ENCODE measurements at places on chromosomes 2 and 18. TPM values are rescaled to one million over a fixed set of nuclear protein-coding genes. Genes with fewer than 3 reads are reported as not detected.
A peak's percentile ranks its signal among the peaks of the same experiment; 100 is the strongest.

GRCh38 chr2:100776445-100776844 is 43.5 kb upstream of the NPAS2 start:
- DNase-seq: no peak

DNA sequence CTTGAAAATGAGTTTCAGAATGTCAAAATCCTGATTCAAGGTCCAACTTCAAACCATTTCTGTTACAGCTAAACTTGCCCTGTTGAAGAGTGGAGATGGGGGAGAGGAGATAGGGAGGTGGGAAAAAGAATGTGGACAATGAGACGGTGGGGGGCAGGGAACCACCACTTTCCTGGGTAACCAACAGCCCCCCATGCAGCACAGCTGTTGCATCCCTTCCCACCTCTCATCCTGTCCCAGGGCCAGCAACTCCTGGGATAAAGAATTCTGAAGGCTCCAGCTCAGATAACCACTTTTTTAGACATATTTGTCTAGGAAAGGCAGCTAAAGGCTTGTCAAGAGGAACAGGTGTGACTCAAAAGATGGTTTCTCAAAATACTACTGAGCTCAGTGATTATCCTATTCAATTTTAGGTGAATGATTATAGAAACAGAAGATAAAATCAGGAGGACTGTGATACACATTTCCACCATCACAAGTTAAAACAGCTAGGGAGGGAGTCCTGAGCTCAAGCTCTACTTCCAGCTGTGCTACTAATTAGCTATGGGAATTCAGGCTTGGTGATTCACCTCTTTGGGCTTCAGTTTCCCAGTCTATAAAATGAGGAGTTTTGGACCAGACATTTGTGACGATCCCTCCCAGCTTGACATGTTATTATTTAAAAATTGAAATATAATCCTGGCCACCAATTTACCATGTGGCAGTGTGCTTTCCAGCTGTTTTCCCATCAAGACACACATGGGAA is 36.3 kb downstream of the HDHD2 start:
- no peak for DNase-seq

DNA sequence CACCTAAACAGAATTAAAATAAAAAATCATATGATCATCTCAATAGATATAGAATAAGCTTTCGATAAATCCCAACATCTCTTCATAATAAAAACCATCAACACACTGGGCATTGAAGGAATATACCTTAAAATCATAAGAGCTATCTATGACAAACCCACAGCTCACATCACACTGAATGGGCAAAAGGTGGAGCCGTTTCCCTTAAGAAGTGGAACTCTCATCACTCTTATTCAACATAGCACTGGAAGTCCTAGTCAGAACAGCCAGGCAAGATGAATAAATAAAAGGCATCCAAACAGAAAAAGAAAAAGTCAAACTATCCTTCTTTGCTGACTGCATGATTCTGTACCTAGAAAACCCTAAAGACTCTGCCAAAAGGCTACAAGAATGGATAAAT is 510.3 kb downstream of the ZNF804A start:
- DNase-seq: no peak

GRCh38 chr2:109331896-109332848 is 203.2 kb downstream of the SH3RF3 start:
- DNase-seq: no peak

DNA sequence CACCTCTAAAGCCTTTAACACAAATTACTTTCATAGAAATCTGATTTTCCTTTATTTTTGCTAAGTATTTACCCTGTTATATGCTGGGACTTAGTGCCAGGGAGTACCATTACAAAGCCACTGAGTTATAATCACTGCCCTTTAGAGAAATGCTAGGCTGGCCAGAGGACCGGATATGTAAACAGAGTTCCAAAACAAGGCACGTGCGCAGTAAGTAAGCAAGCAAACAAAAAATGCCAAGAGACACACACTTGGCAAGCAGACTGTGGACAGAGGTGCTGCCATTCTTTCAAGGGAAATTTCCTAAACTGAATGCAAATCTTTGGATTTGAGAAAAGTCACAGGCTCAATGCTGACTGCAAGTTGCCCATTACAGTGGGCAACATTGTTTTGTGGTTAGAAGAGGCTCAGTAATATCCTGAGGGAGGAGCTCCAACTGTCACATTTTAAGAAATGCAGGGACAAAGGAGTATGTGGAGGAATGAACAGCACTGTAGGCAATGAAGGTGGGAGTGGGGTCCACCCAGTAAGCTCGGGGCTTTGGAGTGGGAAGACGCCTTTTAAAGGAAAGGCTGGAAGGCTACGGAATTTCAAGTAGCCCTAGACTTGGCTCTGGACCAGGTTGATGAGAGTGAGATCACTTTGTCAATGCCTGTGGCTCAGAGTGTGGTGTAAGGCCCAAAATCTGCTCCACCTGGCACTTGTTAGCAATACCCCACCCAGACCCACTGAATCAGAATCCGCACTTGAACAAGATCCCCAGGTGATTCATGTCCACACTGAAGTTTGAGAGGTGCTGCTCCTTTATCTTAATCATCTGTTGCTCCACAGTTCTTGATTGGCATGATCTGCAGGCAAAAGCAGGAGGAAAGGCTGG is 2.1 kb upstream of the PARD6G start:
- no peak for DNase-seq

DNA sequence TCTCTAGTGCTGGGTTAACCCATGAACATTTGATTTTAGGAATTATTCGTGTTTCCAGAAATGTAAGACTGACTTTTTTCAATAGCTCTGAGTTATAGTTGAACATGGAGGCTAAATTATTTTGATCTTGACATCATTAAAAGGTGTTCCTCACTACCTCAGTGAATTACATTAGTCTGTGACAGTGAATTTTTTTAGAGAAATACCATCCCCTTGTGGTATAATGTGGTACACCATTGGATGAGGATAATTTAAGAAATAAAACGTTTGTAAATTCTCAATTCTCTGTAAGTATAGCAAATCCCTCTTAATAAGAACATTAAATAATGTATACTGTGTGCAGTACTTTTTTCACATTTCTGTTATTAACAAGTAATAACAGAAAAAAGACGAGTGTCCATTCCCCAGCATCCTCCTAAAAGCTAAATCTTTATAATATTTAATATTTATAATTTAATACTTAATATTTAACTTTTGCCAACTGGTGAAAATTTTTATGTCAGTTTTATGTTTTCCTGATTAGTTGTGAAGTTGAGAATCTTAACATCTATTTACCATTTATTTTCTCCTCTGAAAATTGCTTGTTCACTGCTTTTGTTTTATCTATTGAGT is 70.3 kb upstream of the CWC22 start:
- DNase-seq: peak; percentile 13

DNA sequence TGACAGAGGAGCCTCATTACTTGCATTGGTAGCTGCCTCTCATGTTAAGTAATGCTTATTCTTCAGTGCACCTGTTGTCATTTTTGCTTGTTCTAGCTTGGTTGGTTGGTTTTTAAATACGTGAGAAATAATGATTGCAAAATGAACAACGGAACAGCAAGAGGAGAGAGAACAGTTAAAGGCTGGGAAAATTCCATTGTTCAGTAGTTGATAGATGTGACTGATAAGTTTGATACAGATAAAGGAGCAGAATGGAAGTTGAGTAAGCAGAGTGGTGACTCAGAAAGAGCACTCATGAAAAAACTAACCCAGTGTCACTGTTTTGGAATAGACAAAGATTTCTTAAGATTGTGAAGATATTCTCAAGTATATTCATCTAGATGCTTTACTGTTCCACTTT is 50.5 kb downstream of the MTA3 start:
- no peak for DNase-seq

DNA sequence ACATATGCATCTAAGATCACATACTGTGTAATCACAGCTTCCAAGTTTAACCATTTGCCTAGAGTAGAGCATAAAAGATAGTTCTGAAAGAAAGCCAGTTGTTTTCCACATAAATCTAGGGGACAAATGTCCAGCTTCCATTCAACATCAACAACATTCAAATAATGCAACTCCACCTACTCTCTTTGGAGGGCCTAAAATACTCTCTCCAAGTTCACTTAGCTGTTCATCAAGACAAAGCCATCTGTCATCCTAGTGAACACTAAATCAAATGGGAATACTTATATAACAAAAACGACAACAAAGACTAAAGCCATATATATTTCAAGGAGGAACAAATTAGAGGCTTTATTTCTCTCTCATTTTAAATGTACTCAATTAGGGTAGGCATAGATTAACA is 221.5 kb upstream of the CDH2 start:
- no peak for DNase-seq

DNA sequence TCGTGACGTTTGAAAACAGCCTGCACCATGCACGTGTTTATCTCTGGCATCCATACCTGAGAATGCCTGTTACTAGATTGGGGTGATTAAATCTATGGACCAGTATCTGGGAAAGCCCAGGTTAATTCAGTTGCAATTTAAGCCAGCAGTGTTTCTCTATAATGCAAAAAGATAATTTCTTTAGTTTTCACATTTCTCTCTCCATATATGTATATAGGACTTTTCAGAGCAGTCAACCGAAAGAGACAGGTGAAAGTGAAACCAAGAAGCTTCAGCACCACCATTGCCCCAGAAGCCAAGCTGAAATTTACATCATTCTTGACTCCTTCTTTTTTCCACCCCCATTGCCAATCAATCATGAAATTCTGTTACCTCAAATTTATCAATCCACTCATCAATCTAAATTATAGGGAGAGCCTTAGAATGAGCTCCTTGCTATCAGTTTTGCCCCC is 2.7 kb upstream of the LRP2 start:
- DNase-seq: no peak

DNA sequence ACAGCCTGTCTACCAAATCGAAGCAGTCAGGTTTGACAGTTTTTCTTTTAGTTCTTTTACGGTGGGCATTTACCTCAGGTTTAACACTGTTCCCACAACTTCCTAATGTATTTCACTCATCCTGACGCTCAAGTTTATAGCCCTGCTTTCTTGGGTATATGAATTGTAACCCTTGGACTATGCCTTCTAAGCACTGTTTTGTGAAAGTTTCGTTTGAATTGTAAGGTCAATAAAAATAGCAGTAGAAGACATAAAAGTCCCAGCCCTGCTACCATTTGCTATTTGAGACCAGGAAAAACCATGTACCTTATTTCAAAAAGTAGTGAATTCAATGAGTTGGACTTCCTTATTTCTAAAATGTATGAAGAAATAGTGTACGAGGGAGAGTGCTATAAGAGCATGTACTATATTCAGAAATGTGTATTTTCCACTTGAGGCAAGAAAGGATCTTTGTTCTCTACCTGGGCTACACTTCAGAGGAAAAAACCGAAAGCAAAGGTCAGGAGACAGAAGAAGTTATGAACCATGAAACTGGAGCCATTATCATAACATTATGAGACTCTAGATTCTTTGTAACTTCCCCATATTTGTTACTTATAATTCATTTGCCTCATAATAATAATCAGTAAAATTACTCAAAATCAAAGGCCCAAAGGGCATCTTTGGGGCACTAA is 1.9 kb upstream of the ZC3H15 start:
- no peak for DNase-seq

DNA sequence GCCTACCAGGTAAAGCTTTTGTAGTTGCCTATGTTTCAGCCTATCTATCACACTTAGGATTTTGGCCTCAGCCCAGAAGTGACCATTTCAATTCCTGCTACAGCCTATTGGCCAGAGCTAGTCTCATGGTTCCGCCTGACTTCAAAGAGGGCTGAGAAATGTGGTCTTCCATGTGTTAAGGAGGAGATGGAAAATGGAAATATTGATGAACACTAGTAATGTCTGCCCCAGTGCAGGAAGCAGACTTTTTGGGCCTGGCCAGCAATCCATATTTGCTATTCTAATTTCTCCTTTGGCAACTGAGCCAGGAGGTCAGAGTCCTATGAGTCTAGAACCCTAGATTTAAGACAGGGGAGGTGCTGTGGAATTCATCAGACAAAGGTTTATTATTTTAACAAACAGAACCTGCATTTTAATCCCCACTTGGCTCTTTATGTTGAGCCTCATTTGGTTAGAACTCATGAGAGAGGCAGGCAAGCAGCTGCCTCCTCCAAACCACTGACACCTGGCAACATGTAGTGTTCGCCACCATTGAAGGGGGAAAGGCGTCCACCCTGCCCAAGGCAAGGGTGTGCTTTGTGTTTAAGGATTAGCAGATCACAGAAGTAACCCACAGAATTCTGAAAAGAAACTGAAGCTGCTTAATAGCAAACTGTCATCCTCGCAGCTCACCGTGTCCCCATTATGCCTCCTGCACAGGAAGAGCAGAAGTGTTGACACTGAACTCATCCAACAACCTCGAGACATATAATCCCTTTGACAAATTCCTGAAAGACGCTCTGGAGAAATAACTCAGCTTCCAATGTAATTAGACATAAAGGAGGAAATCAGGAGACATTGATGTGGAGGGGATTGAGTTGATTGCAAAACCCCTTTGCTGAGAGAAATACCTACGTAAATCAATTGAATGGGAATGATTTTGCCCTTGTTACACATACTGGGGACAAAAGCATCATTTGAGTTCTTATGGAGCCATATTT is 47.7 kb upstream of the SCG2 start:
- no peak for DNase-seq

GRCh38 chr2:219119422-219120043 is 41.1 kb downstream of the NHEJ1 start:
- peak; percentile 52 for DNase-seq

The NCKAP1 gene
- 145 TPM for polyA plus RNA-seq

The IGFBP5 gene
- polyA plus RNA-seq: 251 TPM

The PDK1 gene
- 13.4 TPM for polyA plus RNA-seq

The AKAIN1 gene
- polyA plus RNA-seq: not detected
